ENCODE measurements at places on chromosomes 5 and 9.

DNA sequence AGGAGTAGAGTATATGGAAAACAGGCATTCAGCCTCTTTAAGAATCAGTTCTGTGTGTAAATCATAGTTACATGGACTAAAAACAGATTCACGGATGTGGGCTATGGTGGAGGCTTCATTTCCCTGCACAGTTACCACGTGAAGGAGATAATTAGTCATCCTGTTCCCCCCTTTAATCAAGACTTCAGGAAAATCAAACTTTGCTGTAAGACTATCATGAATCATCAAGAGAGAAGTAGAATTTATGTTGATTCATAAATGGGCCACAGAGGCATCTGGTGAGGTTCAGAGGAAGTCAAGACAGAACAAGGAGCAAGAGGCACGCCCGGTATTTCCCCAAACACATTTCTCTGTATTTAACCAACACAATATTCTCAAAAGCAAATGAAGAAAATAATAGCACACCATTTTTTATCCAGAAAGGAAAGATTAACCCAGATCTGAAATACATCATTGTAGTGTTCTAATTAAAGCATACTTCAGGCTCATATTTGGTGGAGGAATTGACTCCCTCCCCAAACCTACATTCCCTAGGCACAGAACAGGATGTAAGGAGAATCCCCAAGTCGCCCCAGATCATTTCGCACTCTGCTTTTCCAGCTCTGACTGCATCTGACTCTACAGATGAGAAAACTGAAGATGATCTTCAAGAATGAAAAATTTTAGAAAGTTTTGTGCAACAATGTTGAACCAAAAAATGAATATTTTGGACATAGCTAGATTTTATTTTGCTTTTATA is 175.8 kb upstream of the GAS1 start:
- peak; percentile 24 for DNase-seq

DNA sequence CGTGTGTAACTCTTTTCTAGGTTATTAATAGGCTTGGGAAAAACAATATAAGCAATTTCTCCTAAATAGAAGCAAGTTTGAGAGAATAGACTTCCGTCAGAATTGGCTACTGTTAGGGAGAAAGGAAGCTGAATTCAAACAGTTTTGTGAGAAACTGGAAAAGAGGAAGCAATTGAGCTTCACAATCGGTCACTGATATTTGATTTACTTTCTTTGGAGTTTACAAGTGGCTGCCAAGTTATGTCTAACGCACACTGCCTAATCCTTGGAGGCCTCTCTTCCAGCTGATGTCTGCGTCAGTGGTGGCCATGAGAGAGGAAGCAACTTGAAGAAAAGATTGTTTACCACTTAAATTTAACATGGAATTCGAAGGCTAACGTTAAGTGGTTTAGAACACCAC is 319.5 kb downstream of the ADGRV1 start:
- DNase-seq, result no peak

DNA sequence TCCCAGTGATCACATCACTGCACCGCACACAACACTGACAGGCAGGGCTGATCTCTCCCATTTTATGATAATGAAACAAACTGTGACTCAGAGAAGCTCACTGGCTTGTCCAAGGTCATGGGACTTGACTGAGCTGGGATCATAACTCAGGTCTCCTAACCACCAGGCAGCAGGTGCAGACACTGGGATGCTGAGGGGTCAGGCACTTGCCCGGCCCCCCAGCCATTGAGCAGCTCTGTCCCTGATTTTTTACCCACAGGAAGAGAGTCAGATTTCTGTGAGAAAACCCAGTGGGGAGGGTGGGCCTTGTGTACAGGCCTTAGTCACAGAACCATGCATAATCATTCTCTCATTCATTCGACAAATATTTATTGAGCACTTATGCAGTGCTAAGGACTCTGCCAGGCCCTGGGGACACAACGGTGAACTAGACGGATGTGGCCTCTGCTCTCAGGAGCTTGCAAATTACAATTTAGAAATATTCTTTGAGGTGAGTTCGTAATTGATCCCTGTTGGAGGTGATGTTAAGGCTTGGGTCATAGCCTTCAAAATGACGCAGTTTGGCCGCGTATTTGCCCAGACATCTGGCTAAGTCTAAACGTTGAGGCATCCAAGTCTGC is 54.5 kb upstream of the TGFBR1 start:
- DNase-seq, result peak; percentile 31

DNA sequence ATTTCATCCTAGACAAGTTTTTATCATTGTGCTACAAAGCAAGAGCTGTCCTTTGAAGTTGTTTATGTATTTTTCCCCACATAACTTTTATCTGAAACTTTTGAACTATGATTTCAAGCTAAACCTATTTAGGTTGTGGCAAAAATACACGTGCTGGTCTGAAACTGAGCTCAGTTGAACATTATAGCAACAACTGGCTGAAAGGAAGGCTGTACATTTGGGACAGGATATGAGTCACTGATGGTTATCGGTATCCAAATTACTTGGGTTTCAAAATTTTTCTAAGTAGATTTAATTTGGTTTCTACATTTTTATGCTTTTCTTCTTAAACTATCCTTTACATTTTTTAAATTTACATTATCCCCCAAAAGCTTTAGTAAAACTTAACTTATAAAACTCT is 627.3 kb upstream of the NUDT12 start:
- DNase-seq, result peak; percentile 26

GRCh38 chr5:40551496-40552491 is 127.9 kb upstream of the PTGER4 start:
- DNase-seq, result peak; percentile 96

- no peak for DNase-seq
Observed at GRCh38 chr5:9335269-9335668, 210.6 kb downstream of the SEMA5A start.

DNA sequence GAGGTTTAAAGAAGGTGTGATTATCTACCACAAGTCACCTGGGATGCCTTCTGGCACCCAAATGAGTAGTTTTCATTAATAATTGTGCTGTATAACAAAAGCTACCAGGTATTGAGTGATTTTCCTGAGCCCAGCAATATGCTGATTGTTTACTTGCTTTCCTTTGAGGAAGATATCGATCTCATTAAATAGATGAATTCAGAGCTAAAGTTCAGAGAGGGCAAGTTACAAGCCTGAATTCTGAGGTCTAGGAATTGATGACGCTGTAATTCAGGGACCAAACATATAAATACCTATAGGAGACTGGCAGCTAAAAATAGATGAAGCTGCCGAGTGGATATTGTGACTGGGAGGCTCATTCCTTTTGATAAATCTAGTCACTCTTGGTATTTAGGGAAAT is 1.1 kb downstream of the ERCC6L2 start:
- peak; percentile 10 for DNase-seq

- peak; percentile 30 for DNase-seq
Observed at GRCh38 chr9:132646726-132647125, 23.1 kb downstream of the DDX31 start.

GRCh38 chr5:142145106-142145900 is 36.7 kb downstream of the NDFIP1 start:
- peak; percentile 81 for DNase-seq

GRCh38 chr5:180334176-180334575 is 19.0 kb downstream of the GFPT2 start:
- no peak for DNase-seq

DNA sequence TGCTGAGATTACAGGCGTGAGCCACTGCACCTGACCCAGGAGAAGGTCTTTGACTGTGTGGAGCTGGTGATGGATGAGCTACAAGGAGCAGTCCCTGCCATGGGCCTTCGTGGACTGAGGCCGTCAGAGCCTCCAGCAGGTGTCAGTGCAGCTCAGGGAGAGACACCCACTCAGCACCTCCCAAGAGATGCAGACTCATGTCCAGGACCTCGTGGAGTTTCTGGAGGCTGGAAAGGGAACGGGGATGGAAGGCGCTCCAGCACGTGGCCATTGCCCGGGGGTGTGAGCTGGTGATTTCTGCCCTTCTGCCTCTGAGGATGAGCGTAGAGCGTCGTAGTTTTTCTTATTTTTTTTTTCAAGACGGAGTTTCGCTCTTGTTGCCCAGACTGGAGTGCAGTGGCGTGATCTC is 9.5 kb downstream of the TOR4A start:
- DNase-seq, result peak; percentile 73

DNA sequence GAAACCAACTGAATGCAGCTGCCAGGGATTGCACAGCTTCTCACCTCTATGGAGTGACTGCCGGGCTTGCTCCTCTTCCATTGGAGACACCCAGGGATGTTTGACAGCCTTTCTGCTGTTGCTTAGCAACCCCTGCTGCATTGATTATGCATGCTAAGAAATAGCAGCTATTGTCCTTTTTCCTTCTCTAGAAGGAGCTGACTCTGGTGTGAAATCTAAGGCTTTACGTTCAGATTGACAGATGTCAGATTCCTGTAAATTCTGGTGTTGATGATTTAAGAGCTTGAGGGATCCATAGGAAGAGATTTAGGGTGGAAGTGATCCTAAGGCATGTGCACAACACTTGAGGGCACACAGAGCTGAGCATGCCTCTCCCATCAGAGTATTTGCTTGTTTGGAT is 267.7 kb downstream of the NTRK2 start:
- no peak for DNase-seq

GRCh38 chr9:104725014-104725413 is 22.5 kb upstream of the NIPSNAP3A start:
- DNase-seq, result no peak

- DNase-seq, result no peak
Observed at GRCh38 chr9:118570066-118570465, 799.2 kb downstream of the BRINP1 start.

DNA sequence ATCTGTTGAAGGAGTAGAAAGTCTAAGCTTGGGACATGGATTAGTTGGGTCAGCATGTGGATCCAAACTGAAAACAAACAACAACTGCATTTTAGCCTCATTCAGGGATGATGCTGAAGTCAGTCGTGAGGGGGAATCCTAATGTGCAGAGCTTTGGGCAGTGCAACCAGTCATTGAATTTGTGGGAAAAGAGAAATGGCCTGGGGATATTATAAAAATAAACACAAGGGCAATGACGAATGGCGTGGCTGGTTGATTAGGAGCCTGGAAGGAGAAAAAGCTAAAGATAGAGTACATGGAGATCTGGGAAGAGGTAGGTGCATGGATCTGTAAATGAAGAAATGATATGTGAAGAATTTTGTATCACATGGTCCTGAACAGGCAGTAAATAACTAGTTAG is 477.6 kb downstream of the TLE1 start:
- no peak for DNase-seq

GRCh38 chr9:75108571-75108970 is 20.3 kb downstream of the OSTF1 start:
- no peak for DNase-seq
